ENCODE measurements at places on chromosomes 5 and 9.
A peak's percentile ranks its signal among the peaks of the same experiment; 100 is the strongest.

- DNase-seq: no peak
These were observed 19.7 kb upstream of the ANKHD1 start for GRCh38 chr5:140381972-140382371.

DNA sequence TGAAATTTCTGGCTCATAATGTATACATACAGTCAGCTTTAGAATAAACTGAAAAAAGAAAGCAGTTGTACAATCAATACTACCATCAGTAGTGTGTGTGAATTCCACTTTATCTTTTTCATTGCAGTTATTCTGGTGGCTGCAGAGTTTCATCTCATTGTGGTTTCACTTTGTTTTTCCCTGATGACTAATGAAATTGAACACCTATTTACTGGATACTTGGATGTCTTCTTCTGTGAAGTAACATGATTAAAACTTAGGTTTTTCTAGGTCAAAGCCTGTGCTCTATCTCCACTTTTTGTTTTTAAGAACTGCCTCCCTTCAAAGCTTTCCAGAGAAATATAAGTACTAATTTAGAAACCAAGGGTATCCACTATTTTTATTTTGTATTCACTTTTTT is 174.3 kb downstream of the TRPM3 start:
- DNase-seq: peak; percentile 47

GRCh38 chr5:86542532-86542931 is 75.2 kb upstream of the COX7C start:
- DNase-seq: no peak

GRCh38 chr5:124261848-124262247 is 484.6 kb downstream of the ZNF608 start:
- no peak for DNase-seq

DNA sequence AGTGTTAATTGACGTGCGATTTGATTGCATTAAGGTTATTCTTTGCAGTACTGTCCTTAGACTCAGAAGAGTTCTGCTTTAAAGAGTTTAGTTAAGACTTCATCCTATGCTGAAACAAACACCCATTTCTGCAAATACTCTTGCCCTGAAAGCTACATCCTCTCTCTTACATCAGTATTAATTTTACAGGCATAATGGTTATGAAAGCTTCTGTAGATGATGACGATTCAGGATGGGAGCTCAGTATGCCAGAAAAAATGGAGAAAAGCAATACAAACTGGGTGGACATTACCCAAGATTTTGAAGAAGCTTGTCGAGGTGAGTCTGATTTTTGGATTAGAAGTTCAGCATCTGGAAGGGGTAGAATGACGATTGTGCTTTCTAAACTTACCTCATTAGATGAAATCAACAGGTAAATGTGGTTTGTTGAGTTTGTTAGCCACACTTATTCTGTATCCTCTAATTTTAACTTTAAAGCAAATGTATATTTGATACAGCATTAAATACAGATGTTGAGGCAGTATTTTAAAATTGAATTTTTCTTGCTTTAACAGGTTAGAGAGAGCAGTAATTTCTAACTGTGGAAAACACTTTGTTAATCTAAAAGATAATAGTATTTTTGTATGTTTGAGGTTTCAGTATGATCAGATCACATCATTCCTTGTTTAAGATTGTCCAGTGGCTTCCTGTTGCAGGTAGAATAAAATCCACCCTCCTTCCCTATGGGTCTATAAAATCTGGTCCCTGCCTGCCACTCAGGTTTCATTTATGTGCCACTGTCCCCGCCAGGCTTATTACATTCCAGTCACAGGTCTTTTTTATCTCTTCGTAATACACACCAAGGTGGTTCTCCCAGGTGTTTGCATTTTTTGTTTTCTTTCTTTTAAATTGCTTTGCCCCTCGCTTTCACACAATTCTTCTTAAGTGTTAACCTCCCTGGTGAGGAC is 1.3 kb downstream of the NAA35 start:
- DNase-seq: no peak

DNA sequence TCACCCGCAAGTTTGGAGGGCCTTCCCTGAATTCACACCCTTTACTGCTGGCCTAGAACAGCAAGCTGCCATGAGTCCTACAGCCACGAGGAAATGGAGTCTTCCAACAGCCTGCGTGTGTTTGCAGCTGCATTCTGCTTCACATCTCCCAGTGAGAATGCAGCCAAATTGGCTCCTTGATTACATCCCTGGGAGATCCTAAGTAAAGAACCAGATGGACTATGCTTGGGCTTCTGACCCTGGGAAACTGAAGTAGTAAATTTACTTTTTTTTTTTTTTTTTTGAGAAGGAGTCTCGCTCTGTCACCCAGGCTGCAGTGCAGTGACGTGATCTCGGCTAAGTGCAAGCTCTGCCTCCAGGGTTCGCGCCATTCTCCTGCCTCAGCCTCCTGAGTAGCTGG is 617.0 kb upstream of the CDH18 start:
- DNase-seq: no peak

GRCh38 chr9:2958219-2958618 is 114.3 kb upstream of the PUM3 start:
- DNase-seq: no peak

DNA sequence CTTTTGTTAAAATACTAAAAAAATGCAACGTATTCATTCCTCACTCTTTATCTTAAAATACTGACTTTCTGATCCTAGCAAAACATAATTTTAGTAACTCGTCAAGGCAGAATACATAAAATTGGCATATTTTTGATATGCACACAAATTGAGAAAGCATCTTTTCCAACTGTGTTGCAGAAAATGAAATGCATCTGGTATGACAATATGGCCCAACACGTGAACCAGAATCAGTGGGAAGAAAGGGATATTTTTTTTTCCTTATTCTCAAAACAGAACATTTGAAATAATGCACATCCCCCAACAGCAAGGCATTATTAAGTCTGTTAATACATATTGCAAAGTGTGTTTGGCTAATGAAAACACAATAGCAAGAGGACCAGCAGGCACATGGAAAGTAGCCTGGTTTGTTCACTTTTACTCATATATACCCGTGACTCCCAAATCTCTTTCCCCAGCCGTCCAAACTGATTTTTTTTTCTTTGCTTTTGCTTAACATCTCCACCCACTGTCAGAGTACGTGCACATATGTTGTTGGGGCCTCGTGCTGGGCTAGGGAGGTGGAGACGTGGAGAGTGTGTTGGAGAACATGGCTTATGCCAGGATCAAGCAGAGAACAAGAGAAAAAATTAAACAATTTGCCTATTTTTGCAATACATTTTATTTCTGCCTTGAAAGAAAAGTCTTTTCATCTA is 4.3 kb downstream of the MCTP1 start:
- no peak for DNase-seq

DNA sequence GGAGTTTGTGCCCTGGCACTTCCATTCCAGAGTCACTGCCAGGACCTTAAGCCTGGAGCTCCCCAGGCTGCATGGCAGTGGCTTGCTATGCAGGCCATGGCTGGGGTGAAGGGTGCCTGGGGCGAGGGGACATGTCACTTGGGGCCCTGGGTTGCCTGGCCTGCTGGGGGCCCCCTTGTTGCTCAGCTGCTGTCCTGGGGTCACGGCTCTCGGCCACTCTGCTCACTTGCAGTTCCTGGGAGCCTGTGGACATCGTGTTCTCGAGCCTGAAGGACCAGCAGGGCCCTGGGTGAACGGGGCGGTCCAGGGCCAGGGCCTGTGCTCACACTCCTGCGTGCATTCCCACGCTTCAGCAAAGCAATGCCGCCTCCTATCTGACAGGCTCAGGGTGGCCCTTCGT is 14.5 kb upstream of the SLC2A6 start:
- no peak for DNase-seq

DNA sequence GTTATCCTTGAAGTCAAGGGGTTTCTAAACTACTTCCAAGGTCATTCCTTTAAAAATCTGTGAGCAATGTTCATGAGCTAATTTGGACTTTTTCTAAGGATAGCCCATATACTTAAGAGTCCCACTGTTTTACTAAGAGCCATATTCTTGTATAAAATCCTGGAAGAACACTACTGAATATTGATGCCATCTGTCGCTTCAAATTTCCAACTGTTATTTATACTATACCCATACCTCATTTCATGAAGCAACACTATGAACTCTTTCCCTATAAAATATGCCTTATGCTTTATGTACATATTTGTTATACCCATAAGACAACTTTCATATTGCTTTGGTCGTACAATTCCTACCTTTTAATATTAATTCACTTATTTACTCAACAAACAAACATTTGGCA is 12.4 kb upstream of the ANKRD55 start:
- DNase-seq: no peak

DNA sequence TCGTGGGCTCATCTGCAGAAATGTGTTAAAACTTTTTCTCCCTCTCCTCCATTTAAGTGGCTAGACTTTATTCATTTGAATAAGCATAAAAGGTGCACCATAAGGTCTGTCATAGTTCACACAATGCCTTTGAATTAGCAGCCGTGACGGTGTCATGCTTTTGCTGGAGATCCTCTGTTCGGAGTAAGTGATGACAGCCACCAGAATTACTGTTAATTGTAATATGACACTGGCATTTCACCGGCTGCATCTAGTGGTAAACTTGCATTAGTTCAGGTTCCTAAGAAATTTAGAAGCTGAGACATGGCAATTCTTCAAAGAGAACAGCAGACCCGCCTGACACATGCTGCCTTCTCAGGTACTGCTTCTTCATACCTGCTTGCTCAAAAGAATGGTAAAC is 241.7 kb downstream of the EBF1 start:
- no peak for DNase-seq

DNA sequence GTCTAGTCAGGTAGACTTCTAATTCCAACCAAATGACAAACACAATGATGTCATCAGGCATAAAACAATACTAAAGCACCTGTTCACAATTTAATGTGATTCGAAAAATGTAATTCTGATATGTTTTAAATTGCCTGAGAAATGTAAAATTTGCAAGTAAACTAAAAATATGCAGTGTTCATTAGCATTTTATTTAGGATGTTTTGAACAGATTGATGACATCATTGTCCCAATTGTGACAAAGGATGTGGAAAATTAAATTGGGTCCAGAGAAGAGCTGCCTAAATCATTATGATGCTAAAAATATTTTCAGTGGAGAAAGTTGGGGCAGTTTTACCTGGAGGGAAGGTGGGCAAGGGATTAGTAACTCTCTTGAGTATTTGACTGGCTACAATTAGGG is 86.5 kb downstream of the CFAP90 start:
- no peak for DNase-seq

DNA sequence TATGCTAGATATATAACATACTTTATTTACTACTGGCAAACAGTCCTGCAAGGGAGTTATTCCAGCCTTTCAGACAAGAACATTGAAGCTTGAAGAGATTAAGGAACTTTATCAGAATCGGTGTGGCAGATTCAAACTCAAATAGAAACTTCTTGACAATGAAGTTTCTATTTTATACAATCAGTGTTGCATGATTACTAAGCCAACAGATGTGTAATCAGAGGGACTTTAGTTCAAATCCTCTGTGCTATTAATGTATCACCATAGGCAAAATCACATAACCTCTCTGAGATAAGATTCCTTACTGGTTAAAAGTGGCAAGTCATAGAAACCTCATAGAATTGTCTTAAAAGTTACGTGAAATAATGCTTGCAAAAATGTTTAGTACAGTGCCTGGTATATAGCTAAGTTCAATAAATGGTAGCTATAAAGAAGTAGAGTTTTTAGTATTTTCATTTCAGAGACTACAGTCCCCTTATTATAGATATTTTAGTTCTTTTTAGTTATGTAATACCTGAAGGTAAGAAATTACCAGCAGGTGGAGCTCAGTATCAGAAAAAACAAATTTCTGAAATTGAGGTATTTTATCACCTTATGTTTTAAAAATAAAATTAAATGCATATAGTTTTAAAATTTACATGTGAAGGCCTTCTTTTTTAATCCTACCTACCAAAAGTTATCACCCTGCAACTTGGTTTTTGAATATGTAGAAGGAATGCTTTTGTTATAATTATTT is 172.1 kb downstream of the FER start:
- DNase-seq: no peak

- DNase-seq: no peak
These were observed 19.3 kb downstream of the OTULINL start for GRCh38 chr5:14600846-14601245.

DNA sequence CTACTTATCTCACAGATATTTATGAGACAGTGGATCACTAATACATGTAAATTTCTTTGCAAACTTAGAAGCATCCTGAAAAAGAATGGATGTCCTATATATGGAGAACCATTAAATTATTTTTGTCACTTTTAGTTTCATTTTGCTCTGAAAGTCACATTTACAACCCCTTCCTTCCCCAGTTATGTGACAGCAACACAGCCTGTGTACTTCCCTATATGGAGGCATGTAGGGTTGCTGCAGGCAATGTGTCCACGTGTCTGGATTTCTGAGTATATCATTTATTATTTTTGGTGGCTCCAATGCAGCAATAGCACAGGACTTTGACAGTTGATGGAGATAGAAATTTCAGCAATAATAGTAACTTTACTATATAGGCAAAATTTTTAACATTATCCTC is 156.4 kb downstream of the ST8SIA4 start:
- no peak for DNase-seq

GRCh38 chr5:2224689-2225088 is 342.0 kb upstream of the IRX4 start:
- no peak for DNase-seq

DNA sequence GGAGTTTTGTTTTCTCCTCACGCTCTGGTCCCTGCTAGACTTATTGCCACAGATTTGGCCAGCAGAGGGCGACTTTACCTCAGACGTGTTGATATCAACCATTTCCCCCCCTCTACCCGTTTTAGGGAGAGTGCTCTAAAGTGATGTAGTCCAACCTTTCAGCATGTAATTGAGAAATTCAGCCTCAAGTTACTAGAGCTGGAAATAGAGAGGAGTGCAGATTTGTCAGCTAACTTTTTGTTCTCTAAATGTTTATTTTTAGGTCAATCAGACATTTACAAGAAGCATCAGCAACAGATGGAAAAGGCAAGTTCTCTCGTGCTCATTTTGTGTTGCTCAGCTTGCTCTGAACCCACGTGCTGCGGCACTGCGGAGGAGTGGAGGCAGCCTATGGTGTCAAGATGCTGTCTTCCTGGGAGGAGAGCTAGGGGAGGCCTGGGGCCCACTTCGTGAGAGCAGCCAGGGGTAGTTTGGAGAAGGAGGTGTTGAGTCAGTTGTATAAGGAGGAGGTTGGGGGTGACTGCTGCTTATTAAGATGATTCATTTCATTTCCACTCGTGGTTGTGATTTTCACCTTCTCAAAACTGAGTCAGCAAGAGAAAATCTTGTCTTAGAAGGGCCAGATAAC is 53.6 kb downstream of the GPR107 start:
- DNase-seq: peak; percentile 90

Data from astrocyte (in vitro differentiated cells and primary cell).